ENCODE measurements at places on chromosomes 11 and 22.

GRCh38 chr22:47657224-47657623 is 894.8 kb downstream of the TBC1D22A start:
- no peak for DNase-seq

GRCh38 chr11:47410370-47411264 is 2.2 kb downstream of the SLC39A13 start:
- no peak for DNase-seq

DNA sequence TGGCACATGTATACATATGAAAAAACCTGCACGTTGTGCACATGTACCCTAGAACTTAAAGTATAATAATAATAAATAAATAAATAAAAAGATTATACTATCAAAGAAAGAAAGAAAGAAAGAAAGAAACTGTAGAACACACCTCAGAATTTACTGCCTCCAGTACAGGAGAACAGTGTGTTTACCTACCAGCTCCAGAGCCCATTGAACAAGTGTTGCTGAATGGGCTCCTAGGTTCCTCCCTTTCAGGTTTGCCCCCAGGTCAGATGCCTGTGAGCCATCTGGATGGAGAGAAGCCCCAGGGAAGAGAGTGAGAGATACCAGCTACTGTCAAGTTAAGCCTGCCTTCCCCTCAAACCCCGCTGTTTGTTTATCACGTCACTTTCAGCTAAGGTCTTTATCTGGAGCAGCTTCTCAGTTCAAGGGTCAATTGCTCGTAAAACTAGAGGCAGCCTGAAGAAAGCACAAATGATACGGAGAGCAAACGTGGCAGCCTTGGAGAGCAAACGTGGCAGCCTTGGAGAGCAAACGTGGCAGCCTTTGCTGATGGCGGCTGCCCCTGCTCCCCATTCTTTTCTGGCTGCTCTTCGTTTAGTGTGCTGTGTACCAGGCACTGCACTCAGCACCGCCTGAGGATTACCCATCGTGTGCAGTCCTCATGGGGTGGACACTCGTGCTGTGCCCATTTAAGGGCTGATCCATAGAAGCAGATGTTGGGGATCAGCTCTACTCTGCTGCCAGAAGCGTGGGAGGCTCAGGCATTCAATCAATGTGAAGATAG is 111.7 kb downstream of the ADAMTS15 start:
- no peak for DNase-seq

DNA sequence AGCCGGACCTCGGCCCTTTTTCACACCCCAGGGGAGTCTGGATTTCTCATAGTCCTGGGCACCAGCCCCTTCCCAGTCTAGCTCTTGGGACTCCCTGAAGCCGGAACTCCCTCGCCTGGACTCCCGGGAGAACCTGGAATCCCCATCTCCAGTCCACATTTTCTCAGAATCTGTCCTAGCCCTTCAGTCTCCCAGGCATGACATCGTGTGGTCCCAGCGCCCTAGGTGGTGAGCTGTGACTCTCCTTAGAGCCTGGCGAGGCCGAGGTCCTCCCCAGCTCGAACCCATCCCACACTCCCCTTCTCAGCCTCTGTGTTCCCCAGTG is 673 bp upstream of the DUSP18 start:
- DNase-seq, result no peak

DNA sequence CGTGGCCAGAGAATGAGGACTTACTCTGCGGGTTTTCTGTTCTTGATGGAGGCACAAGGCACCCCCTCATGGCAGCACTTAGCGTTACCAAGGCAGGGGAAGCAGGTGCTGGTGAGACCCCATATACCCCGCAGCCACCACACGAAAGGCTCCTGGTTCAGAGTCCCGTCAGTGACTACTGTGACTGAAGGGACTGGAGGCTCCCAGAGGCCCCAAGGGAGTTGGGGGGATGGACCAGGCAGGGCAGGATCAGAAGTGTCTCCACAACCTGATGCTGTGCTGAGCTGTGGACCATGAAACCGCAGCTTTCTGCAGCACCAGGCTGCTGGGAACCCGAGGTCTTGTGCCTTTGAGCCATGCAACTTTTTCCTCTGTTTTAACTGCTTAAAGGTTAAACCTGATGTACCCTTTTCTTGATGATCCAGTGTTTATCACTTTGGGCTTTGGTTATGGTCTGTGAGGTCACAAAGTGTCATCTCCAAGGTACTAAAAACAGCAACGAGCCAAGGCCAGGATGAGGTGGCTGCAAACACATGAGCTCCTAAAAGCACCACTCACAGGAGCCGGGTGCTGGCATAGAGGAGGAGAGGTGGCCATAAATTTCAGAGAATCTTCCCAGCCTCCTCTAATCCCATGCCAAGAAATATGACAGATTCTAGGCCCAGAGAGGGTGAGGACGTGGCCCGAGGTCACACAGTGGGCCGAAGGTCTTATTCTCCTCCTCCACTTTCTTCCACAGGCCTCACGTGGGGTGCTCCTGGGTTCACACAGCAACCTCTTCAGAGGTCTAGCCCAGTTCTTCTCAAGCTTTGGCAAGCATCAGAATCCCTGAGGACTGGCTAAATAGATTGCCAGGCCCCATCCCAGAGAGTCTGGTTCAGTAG is 4.2 kb upstream of the LRRC32 start:
- no peak for DNase-seq

- no peak for DNase-seq
These were observed 70.5 kb downstream of the NARS2 start for GRCh38 chr11:78504181-78504580.

DNA sequence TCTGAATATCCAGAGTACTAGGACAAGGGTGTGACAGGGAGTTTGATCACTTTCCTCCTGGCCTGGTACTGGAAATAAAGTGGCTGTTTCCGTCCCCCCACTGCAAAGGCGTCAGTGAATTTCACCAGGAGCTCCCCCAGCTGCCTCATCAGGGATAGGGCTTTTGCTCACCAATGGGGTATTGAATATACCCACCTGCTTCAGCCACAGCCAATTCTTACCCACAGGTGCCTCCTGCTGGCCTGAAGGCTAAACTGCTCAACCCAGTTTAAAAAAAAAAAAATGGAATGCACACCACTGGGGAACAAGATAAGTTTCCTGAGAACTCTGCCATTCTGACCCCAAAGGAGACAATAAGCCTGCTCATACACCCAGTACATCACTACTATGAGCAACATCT is 65.3 kb upstream of the MS4A8 start:
- DNase-seq, result no peak

DNA sequence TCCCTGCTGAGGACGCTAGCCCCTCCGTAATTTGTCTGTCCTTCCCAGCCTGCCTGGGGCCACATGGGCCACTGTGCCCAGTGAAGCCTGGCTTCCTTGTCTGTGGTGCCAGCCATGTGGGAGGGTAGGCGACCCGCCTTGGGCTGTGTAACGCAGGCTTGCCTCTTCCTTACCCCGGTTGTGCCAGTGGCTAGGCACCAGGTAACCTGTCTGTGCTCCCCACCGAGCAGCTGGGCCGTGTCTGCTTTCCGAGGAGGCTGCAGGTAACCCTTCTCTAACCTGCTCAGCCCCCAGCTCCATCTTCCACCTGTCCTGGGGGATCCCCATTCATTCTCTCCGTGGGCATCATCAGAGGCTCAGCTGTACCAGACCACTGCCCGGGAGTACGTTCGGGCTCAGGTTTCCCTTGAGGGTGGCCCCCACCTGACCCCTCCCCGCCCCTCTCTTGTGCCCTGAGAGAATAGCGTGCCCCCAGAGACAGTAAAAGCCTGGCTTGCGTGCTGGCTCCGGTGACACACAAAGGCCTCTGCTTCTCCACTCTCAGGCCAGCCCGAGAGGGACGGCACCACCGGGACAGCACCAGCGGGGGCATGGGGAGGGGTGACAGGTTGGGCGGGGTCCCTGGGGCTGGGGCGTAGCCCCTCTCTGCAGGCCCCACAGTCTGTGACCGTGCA is 79.1 kb downstream of the CDKN1C start:
- no peak for DNase-seq

DNA sequence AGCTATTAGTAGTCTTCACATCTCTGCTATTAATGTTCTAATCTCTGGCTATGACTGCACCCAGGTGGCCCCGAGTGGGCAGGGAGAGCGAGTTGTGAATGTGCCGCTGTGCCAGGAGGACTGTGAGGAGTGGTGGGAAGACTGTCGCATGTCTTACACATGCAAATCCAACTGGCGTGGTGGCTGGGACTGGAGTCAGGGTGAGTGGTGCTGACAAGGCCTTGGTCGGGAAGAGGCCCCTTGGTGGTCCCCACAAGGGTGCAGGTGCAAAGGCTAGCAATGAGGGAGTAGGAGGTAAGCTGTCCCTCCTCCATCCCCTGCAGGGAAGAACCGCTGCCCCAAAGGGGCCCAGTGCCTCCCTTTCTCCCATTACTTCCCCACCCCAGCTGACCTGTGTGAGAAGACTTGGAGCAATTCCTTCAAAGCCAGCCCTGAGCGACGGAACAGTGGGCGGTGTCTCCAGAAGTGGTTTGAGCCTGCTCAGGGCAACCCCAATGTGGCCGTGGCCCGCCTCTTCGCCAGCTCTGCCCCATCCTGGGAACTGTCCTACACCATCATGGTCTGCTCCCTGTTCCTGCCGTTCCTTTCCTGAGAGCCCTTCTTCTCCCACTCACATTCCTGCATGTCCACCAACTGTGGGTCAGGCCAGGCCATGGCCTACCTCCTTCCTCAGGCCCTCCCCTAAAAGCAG is 2.9 kb downstream of the IZUMO1R start:
- no peak for DNase-seq

DNA sequence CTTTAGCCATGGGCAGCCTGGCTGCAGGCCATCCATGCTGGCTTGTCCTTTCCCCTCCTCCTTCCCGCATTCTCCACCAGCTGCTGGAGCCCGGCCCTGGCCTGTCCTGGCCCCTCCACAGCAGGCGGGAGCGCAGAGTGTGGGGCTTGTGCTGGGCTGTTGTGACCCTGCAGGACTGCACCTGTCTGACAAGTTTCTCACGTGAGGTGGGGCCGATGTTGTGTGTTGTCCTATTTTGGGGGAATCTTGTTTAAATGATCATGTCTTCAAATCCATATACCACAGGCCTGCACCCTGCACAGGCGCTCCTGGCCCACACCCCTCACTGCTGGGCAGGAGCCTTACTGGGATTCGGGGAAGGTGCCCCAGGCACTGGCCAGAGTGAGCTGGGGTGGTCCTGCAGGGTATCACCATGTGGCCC is 30.4 kb downstream of the TBC1D22A start:
- no peak for DNase-seq

DNA sequence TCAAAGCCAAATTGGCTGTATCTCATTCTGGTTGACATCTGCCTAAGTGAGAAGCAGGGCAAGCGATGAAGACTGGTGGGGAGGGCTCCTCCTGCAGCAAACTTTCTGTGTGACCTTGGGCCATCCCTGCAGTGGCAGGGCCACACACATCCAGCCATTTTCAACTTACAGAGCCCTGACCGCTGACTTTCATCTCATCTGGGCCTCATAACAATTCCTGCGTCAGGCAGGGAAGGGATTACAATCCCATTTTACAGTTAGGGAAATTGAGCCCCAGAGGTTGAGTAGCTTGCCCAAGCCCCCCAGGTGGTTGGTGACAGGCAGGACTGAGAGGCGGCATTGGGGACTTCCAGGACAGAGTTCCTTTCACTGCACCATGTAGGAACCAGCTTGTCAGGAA is 21.9 kb downstream of the TPBGL start:
- no peak for DNase-seq

DNA sequence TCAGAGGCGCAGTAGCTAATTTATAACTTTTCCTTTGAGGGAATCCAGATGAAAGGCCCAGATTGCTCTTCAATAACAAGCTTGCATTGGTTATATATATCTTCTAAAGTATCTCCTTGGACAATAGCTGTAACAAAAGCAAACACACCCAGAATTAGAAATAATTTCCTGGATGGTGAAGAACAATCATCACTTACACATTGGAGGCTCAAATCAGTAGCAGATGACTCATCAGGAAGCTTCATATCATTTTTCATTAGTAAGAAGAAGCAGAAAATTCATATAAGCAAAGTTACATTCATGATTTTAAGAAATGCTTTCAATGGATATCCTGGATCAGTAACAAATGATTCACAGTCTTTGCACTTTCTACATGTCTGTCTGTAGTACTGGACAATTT is 173.6 kb upstream of the CCDC90B start:
- DNase-seq, result no peak

DNA sequence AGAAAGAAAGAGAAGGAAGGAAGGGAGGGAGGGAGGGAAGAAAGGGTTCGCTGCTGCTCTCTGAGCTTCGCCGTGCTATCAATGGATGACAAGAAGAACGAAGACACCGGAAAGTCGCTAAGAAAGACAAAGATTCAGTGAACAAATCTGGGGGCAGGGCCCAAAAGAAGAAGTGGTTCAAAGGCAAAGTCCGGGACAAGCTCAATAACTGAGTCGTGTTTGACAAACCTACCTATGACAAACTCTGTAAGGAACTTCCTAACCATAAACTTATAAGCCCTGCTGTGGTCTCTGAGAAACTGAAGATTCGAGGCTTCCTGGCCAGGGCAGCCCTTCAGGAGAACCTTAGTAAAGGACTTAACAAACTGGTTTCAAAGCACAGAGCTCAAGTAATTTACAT is 2.9 kb upstream of the TTLL1 start:
- no peak for DNase-seq

DNA sequence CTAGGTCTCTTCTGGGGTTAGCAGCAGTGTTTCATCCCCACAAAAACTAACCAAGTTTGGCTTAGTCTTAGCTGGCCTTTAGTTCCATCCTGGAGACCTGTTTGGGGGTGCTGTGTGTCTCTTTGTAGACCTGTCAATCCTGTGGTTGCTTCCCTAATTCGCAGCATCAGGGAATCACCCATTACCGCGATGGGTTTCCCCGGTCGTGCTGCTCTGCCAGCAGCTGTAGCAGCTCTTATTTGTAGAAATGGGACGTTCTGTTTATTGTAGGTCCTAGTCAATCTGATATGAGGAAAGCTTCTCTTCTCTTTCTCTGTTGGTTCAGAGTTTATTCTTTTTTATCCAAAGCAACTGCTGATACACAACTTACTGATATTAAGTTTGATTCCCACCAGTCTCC is 91.6 kb downstream of the CECR2 start:
- DNase-seq, result no peak

GRCh38 chr22:19773470-19774040 is 13.0 kb downstream of the TBX1 start:
- no peak for DNase-seq

DNA sequence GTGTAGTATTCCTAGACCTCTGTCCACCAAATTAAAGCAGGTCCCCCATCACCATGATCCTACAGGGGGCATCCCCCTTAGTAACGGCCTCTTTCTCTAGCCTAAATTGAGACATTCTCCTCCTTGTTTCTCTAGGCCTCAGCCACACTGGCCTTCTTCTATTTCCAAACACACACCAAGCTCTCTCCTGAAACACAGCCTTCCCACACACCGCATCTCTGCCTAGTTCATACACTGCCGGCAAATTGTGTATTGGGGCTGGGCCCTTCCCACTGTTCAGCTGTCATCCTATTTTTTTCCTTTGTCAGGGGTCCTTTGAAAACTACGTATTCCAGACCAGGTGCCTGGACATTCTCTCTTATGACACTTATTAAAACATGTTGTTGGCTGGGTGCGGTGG is 11.5 kb upstream of the VPREB1 start:
- DNase-seq, result no peak

DNA sequence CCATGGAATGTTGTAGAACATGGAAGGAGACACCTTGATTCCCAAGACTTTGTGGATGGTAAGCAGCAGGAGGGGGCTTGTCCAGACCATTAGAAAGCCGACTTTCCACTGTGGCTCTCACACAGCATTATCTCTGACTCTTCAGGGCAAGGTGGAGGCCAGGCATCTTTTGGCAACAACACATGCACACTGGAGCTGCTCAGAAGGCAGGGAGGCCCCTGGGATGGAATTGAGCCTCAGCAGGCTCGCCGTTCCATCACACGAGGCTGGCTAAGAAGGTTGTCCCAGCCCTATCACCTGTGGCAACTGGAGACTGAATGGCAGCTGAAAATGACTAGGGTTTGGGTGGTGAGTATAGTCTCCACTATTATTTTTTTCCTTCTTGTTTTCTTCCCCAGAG is 76.3 kb upstream of the TMEM45B start:
- DNase-seq, result no peak
